ENCODE measurements at places on chromosomes 7 and 10.

DNA sequence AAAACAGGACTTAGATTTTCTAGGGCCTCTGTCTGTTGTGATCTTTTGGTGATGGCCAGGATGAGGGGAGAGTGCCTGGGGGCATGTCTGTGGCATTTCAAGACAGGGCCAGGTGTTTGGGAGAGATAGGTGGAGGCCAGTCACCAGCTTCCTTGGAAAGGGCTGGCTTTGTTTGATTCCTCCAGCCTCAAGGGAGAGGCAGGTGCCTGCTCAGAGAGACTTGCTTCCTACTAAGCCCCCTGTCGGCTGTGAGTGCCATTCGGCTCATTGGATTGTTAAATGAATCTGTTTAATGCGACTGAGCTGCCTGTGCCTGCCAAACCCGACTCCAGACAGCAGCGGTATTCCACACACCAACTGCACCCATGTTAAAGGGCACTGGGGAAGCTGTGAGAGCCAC is 304.1 kb upstream of the COBL start:
- DNase-seq = no peak

DNA sequence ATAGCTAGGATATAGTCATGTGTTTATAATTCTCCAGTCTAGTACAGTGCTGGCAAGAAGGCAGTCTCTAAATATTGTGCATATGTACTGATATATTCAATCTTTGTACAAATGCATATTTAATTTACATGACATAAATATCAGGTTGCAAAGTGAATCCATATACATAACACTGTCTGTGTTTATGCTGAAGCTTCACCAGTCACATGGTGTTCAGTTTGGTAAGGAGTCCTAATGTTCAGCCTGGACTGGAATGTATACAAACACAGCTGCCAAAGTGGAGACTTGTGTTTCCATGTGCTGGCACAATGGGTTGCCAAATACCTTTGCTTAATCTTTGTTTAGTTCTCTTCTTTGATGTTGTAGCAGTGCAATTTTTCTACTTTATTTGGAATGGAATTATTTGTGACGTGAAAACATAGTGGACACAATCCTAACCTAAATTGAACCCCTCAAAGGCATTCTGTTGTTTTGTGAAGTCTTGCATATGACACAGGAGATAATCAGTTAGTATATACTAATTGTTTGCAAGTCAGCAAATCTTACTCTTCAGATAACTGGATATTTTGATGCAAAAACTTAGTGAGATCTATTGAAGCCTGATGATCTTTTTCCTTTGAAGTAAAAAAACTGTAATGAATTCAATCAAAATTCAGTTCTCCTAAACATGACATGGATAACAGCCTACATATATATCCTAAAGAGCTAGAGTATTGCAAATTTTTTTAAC is 17.3 kb upstream of the ARL4A start:
- no peak for DNase-seq

GRCh38 chr7:44634187-44634838 is 27.9 kb downstream of the OGDH start:
- no peak for DNase-seq

- no peak for DNase-seq
Observed at GRCh38 chr7:119783799-119784198, 489.2 kb upstream of the KCND2 start.

DNA sequence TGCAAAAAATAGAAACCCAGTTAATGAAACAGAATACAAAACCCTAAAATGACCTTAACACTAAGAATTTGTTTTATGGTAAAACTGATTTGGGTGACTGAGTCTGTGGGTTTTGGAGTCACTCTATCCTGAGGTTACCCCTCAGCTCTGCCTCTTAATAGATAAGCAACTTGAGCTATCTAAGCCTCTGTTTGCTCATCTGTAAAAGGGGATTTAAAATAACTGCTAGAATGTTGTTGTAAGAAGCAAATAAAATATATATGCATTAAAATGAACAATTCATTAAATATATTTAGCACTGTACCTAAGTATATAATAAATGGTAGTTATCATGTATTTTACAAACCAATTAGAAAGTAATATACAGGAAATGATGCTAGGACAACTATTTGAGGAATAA is 115.4 kb downstream of the CABCOCO1 start:
- DNase-seq = no peak

- DNase-seq = no peak
Observed at GRCh38 chr7:141549582-141549981, 1.6 kb upstream of the AGK start.

DNA sequence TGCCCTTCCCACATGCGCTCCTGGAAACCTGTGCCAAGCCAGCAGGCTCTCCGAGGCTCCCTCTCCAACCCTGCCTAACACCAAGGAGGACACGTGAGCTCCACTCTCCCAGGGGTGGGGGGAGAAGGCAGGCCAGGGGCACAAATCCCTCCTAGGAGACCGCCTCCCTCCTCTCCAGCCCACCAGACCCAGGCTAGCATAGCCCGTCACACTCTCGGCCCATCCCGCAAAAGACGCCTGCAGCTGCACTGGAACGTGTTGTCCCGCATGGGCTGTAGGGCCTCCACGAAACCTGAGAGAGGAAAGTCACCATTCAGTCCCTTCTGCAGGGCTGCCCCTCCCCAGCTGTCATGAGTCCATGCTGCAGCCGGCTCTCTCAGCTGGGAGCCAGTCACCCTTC is 126.3 kb downstream of the MAD1L1 start:
- no peak for DNase-seq

DNA sequence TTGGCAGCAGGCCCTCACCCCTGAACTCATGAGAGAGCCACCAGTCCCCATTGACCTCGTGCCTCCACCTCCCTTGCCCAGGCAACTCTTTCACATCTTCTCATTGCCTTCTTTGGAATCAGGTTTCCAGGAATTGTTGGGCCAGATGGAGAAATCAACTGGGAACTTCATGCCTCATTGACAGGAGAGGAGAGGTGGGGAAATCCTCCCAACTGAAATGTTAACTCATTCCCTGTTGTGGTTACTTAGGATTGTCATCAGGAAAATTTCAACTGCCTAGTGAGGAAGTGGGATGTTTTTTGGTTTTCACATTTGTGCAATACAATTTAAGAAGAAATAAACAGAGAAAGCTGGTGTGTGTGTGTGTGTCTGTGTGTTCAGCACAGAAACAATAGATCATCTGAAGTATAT is 106.6 kb upstream of the INHBA start:
- no peak for DNase-seq

- no peak for DNase-seq
Observed at GRCh38 chr7:132782777-132783640, 206.7 kb upstream of the PLXNA4 start.

DNA sequence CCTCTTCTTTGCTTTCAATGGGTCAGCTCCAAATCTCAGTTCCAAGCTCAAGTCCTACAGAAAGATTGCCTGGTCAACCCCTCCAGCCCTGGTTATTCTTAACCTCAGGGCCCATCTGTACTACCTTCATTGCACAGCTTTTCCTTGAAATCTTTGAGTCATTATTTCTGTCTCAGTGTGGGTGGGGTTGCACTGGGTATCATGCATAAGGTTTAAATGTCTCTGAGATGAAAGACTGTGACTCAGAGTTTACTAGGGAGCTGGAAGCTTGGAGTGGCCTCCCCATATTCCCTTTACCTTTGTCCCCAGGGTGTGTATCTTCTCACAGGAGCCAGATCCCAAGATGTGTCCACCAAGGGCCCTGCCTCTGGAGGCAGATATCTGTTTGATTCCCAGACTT is 3.3 kb upstream of the OR6V1 start:
- no peak for DNase-seq

DNA sequence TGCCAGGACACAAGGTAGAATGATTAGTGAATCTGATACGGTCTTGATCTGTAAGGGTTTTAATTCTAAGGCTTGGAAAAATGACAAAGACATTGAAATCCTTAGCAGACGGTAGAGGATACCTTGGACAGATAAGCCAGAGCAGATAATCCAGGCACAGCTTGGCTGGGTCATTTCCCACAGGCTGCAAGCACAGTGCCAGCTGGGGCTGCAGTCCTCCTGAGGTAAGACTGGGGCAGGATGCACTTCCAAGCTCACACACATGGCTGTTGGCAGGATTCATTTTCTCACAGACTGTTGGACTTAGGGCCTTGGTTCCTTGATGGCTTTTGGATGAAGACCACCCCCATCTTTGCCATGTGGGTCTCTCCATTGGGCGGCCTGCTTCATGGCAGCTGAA is 63.2 kb upstream of the BMPER start:
- no peak for DNase-seq

DNA sequence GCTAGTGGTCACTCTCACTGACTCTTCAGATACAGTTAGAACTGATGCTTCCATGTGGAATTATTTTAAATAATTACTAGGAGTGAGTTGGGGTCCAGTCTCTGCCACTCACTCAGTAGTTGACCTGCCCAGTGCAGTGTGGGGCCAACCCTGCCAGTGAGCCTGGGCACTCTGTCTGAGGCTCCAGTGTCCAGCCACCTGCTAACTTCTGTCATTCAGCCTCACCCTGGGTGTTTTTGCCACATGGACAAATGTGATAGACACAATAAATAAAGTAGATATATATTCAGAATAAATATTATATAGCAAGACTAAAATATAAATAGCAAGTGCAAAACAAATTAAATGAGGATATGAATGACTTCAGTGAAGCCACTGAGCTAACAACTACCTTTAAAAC is 7.2 kb downstream of the INSYN2A start:
- DNase-seq = no peak

DNA sequence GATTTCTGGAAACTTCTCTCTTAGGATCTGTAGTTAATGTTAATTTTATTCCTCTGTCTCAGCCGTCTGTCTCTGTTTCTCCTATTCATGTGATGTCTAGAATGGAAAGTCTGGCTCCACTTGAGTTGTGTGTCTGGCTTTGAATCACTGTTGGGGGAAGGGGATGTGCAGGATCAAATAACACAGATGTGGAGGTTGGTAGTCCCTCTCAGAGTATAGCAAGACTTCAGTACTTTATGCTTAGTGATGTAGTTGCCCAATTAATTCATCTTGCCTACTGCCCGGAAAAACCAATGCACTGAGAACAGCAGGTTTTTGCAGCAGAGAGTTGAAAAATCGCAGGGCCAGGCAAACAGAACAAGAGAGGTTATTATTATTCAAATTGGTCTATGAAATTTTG is 79.2 kb downstream of the PHTF2 start:
- no peak for DNase-seq

GRCh38 chr10:50648089-50648934 is 24.6 kb upstream of the SGMS1 start:
- DNase-seq = no peak

GRCh38 chr10:94524146-94524545 is 21.4 kb upstream of the HELLS start:
- DNase-seq = no peak

- DNase-seq = no peak
Observed at GRCh38 chr7:148570510-148570909, 20.1 kb upstream of the C7orf33 start.

- no peak for DNase-seq
Observed at GRCh38 chr7:42699380-42700178, 212.3 kb downstream of the C7orf25 start.

- DNase-seq = no peak
Observed at GRCh38 chr7:123148813-123149212, 51.0 kb downstream of the SLC13A1 start.

DNA sequence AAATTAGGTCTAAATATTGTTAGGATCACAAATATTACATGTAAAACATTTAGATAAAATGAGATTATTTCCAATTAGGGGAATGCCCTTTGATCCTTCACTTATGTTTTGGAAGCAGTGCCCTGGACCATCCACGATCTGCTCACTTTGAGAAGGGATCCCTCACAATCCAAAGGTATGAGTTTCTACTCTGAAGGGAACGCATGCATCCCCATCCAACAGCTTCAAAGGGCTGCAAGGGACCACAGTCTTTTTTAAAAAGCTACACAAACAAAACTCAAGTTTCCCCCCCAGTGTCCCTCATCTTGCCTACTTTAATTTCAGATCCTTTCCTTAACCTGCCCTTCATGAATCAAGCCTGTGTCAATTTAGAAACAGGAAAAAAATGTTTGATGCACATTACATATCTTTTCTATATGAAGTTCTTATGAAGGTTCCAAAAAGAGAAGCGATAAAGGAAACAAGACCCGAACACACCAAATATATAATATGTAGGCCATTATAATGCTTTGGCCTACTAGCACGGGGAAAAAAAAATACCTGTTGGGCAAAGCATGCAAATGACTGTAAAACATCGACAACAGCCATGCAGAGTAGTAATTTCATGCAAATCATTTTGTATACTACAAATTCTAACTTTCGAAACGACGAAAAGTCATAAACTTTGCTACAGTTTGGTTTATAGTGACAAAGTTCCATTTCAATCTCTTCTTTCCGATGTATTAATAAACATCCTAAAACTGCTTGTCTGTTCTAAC is 2.0 kb downstream of the EIF3A start:
- DNase-seq = no peak

- DNase-seq = no peak
Observed at GRCh38 chr10:48193556-48193955, 80.9 kb downstream of the FRMPD2 start.

DNA sequence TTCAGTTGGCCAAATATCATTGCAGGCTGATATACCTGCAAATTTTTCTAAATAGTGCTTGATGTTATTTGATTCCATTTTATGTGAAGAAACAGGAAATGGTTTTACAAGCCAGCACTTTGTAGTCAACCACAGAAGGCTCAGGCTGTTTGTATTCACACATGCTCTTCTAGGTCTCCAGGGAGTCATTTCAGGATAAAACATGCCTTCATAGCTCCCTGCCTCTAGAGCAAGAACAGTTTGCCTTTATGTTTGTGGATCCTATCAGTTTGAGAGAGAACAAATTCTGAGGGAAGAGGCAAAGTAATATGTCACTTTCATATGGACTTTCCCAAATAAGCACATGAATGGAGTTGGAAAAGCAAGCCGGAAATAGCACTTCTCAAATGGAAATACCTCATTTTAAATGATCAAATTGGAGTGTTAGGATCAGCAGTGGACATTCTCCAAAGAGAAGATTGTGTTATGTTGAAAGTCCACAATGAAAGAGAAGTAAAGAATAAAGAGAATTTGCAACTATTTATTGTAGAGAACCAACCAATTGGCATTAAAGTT is 277.6 kb downstream of the KCND2 start:
- DNase-seq = no peak

DNA sequence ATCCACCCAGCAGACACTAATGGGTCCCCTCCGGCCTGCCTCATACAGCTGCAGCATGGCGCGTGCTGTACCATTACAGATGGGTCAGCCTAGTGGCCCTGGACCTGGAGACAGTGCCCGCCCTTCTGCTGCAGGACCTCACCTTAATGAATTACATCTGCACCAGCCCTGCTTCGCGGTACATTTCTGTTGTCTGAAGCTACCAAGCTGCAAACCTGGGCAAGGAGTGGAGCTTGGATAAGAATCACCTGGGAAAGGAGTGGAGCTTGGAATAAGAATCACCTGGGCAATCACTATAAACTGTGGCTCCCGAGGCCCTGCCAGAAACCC is 33.0 kb upstream of the EN2 start:
- no peak for DNase-seq

GRCh38 chr7:24756545-24757352 is 515 bp downstream of the GSDME start:
- no peak for DNase-seq

- no peak for DNase-seq
Observed at GRCh38 chr7:110988890-110989501, 101.9 kb upstream of the LRRN3 start.

GRCh38 chr7:107090457-107090856 is 46.0 kb downstream of the PRKAR2B start:
- DNase-seq = no peak

Measured in stimulated activated CD8-positive, alpha-beta memory T cell treated with anti-CD3 and anti-CD28 coated beads, Interleukin-4, amount 100 ng/mL, for 1 hour (primary cell).